ENCODE measurements at places on chromosomes 7 and 10.

DNA sequence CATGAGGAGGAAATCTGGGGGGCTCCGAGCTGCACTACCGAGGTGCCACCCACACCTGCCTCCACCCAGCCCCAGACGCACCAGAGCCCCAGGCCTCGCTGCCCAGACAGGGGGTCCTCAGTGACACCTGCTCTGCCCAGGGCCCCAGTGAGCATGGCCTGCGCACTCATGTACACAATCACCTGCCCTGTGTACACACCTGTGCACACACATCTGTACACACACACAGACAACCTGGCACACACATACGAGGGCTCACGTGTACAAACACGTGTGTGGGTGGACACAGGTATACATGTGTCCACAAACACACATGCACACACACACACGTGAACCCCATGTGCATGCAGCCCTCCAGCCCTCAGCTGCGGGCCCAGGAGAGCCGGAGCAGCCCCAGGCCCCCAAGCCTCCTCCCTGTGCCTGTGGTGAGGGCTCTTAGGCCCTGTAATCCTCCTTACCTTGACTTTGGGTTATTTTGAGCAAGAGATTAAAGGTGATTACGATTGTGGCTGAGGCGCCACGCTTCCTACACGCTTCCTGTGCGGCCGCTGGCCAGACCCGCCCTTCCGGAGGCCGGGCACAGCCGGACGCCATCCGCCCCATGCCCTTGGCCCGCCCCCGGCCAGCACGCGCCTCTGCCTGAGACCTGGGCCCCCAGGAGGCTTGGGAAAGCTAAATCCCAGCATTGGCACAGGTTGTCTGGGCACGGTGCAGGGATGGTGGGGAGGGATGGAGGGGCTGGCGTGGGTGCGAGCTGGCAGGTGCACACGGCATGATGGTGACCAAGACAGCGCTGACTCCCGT lies 71.9 kb downstream of the ELFN1 start:
- DNase-seq, result no peak

DNA sequence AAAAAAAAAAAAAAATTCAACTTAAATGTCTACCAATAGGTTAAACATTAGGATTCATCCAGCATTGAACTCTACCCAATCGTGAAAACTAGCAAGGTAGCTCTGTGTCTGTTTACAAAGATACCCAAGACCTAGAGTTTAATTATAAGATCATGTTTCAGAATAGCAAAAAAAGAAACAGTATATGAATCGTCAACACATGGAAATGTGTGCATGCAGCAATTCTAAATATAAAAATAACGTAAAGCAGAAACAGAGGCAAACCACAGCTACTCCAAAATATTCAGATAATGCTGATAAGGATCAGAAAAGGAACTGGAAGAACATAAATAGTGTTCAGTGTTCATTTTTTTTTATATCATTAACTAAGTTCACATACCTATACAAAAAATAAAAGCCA lies 68.7 kb downstream of the AFAP1L2 start:
- no peak for DNase-seq

- DNase-seq, result no peak
Observed at GRCh38 chr7:128938544-128939074, 882 bp downstream of the IRF5 start.

- no peak for DNase-seq
Observed at GRCh38 chr10:43316988-43317387, 50.1 kb upstream of the RASGEF1A start.

- DNase-seq, result no peak
Observed at GRCh38 chr7:98565103-98565502, 52.0 kb upstream of the NPTX2 start.

DNA sequence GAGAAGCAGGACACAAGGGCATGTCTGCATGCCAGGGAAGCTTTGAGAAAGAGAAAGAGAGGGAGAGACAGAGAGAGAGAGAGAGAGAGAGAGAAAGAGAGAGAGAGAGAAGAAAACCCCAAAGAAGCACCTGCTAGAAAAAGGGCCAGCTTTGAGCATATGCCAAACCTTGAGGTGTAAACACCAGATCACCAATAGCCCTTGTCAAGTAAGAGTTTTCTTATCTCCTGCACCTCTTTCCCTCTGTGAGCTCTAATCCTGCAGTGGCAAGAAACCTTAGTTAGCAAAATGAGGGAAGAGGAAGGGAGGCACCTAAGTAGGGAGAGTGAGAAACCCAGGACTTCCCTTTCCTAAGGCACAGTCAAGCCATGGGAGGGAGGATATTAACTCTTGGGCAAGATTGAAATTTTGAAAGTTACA lies 11.3 kb upstream of the TRDMT1 start:
- DNase-seq, result no peak

DNA sequence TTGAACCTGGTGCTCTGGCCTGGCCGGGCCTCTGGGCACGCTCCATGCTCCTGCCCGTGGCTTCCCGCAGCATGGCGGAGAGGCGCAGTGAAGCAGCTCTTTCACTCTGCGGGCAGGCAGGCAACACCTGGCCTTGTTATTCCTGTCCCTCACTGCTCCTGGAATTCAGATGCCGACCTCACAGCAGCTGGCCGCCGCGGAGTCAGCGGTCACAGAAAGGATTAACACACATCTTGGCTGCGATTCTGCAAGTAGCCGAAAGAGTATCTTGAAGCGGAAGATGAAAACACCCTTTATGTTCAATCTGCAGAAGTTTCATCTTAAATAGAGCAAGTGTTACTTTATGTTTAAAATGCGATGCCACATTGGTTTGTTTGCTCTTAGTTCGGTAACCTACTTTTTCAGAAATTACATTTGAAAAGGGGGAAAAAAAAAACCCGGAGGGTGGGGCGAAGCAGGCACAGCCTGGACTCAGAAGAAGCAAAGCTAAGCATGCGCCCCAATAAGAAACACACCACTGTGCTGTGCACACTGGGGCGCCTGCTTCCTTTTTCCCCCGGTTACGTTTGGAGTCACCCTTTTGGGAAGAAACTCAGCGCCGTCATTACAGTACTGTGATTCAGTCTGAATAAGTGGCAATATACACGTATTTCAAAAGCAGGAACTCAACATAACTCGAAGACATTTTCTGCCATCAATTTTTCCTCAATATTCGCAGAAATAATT lies 42.3 kb downstream of the BRI3 start:
- no peak for DNase-seq

DNA sequence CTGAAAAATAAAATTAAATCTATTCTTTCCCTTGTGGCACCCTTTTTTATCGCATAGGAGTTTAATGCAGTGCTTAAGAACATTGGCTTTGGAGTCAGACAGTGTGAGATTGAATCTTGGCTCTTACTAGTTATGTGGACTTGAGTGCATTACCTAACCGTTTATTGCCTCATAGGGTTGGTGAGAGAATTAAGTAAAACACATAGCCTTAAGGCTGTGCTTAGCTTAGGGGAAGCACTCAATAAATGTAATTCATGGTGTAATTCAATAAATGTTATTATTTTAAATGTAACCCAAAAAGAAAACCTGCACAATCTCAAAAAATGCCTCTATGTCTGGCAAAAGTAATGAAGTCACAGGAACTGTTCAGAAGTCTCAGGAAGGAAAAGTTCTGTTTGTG lies 2.7 kb downstream of the STK17A start:
- no peak for DNase-seq

GRCh38 chr7:30812676-30813075 lies 41.5 kb downstream of the MINDY4 start:
- DNase-seq, result no peak

DNA sequence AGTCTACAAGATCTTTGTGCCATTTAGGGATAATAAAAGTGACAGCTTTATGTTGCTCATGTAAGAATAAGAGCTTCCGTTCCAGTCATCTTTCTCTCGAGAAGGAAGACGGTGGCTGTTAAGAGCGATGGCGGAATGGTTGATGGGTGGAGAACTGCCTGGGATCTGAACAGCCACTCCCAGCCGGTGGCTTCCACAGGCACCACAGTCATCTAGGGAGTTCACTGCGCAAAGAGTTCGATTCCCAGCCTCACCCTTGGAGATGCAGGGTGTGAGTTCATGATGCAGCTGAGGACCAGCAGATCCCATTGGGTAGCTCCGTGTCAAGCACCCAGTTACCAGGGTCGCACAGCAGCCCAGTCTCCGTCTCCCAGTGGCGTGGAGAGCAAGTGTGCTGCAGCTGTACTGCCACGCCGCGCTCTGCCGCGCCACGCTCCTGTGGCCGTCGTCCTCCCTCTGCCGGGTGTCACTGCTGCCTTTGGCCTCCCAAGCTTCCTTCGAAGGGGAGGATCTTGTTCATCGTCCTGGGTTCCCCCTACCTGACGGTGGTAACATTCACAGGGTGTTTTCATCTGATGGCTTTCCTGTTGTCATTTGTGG lies 7.8 kb downstream of the SUN1 start:
- DNase-seq, result no peak

- DNase-seq, result no peak
Observed at GRCh38 chr10:112131346-112131745, 52.2 kb downstream of the GPAM start.

DNA sequence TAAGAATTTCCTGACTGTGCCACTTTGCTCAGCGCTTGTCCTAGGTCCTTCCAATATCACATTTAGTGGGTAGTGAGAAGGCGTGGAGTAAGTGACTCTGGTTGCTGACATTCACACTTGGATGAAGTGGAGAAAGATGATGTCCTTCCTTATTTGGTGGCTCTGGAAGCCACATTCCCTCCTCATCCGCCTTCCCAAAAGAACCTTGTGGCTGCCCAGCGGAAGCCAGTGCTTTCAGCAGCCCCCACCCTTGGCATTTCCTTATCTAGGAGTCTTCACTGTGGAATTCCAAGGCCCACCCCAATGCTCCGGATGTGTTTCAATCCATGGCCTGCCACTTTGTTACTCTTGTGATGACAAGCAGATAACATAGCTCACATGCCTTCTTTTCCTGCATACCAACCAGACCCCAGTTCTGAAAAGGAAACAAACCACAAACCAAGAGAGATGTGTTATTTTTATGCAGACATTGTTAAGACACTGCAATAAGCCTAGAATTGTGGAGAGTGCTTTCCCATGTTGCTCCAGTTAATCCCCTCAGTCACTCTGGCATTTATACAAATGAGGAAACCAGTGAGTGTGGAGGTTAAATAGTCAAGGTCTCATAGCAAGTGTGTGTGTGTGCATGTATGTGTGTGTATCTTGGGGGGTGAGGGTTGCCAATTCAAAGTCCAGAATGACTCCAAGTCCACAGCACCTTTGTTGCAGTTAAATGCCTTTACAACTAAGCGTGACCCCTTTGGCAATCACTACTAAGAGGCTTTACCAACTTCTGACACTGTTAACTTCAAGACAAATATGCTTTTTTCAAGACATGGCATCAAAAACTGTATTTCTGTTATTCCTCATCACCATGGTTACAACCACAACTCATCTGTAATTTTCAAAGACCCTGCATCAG lies 10.3 kb upstream of the ANKRD1 start:
- no peak for DNase-seq

DNA sequence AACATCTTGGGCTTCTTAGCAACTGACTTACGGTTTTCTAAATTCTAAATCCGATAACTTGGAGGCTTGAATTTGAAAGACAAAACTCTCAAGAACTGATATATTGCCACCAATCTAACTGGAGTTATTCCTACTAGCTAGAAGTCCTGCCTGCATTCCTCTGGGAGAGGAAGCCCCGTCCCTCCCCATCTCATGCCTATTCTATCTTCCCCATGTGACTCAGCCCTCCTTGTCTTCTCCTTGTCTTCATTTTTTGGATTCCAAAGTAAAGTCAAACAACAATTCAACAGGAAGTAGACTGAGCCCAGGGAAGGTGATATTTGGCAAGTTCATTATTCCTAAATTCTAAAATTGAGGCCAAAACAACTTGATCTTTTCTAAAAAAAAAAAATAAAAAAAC lies 587.7 kb downstream of the KCNMA1 start:
- DNase-seq, result no peak

GRCh38 chr10:129043691-129044090 lies 423.4 kb upstream of the MGMT start:
- no peak for DNase-seq

- peak; percentile 5 for DNase-seq
Observed at GRCh38 chr10:125060826-125061556, 99.4 kb downstream of the CTBP2 start.

GRCh38 chr7:44522315-44522714 lies 18.8 kb downstream of the NPC1L1 start:
- no peak for DNase-seq

DNA sequence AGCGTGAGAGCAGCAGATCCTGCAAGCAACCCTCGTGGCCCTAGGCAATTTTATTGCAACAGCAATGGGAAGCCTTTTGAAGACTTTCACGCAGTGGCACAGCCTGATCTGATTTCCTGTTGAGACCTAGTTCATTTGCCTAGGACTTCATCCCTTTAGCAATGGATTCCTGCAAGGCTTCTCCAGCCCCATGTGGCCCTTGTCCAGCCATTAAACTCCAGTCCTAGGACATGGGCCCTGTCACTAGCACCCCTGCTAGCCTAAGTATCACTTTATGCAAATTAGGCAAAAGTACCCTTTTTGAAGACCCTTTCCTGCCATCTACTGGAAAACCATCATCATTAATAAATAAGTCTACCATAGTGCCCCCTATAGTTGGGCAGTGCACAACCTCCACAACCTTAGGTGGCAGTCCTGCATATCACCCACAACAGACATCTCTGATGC lies 379.4 kb downstream of the GALNT17 start:
- peak; percentile 9 for DNase-seq

DNA sequence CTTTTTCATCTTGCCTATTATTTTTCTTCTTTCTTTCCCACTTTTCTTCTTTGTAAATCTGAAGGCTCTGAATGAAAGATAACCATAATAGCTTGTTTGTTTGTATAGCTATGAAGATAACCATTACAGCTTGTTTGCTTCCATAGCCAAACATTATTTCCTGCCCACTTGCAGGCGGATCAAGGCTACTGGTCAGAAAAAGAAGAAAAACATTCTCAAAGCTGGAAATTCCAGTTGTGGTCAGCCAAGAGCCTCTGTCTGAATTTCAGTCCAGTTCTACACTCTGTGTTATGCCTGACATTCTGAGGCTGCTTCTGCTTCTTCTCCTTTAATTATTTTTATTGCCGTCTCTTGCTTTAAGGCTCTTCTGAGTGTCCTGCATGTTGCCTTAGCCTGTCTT lies 48.9 kb downstream of the TMEM178B start:
- peak; percentile 26 for DNase-seq

GRCh38 chr10:126104767-126105166 lies 208.4 kb downstream of the FANK1 start:
- DNase-seq, result no peak

DNA sequence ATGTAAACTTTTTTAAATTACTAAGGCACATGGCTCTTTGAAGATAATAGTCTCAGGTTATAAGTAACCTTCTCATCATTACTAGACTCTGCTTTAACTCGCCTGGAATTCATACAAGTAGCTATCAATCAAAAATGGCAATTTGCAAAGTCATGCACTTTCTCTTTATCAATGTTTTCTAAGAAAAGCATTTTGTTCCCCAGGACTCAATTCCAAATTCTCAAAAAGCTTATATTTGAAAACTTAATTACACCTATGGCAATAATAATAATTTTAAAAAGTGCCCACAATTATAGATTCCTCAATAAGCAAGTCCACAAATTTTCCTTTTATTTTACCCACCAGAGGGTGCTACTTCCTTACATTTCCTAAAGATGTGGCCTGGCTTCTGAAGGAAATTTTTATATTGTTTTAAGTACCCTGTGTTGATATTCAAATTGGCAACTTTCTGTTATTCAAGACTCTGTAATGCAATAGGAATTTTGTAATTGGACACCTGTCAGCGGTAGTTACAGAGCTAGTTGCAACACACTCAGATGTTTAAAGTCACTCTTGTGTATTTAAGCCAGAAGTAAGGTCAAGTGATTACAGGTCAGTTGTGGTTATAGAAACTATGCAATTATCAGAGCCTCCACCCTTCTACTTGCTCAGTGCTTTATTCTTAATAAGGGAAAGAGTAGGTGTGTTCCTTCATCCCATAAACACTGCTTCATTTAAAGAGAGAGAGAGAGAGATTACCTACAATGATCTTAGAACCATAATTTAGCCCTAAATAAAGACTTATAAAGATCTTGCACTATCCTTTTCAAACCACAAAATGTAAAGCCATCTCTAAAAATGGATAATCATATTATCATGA lies 47.1 kb upstream of the HYAL4 start:
- DNase-seq, result peak; percentile 55

Data from NCI-H2029 (cell line).